ENCODE measurements at places on chromosomes 5 and 9.

- no peak for DNase-seq
Observed at GRCh38 chr5:16049761-16050160, 129.8 kb downstream of the MARCHF11 start.

- DNase-seq, result peak; percentile 62
Observed at GRCh38 chr9:131282688-131283422, 6.5 kb upstream of the FAM78A start.

GRCh38 chr9:123364241-123364824 lies 8.3 kb downstream of the CRB2 start:
- DNase-seq, result peak; percentile 77

DNA sequence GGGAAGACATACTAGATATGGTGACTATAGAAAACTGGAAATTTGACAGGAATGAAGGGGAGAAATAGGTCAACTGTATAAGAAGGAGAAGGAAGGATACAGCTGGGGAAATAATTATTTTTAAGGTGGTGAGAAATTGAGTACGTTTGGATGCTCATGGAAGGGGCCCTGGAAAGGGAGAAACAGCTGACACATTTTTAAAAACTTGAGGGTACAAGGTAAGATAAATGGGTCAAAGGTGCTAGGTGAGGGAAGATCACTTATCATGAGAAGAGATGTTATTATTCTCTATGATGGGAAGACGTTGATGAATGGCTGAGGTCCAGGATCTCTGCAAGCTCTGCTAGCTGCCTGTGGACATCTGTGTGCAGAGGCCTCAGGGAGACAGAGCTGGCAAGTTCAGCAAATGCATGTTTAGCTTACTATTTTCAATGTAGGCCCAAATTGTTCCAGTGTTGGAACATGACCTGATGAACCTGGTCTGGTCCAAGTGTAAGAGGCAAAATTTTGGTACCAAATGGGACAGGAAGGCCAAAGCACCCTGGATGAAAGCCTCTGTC lies 181.7 kb downstream of the MTRR start:
- DNase-seq, result no peak

GRCh38 chr5:116152169-116152568 lies 67.3 kb downstream of the COMMD10 start:
- no peak for DNase-seq

Measured in urothelium cell line (cell line).